ENCODE measurements at places on chromosomes 5 and 9.

DNA sequence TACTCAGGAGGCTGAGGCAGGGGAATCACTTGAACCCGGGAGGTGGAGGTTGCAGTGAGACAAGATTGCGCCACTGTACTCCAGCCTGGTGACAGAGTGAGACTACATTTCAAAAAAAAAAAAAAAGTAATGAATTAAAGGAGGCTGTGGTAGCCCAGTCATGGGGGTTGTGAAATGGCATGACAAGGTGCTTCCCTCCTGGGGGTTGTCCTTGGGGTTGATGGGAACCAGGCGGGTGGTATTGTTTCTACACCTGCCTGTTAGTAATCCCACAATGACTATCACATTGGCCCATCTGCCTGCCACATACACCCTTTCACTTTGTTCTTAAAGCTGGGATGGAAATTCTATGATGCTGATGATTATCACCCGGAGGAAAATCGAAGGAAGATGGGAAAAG is 5.6 kb downstream of the IDNK start:
- DNase-seq = no peak

GRCh38 chr5:97762483-97762882 is 579.4 kb upstream of the RIOK2 start:
- DNase-seq = no peak

GRCh38 chr5:126460977-126461376 is 37.8 kb downstream of the GRAMD2B start:
- no peak for DNase-seq

DNA sequence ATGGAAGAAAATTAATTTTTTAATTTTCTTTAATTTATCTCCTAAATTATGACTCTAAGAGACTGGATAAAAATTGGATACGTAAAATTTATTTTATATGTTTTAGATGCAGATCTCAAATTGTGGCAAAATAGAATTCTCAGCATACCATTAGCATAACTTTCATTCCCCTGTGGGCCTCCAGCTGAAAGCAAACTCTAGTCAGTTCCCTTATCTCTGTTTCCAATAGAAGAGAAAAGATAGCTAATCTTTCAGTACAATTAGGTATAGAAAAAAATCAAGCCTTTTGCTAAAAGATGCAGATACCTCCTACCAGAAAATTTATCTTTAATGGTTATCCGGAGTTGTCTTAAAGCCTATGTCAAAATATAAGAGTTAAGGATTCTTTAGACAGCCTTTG is 1530.6 kb downstream of the EFNA5 start:
- no peak for DNase-seq

DNA sequence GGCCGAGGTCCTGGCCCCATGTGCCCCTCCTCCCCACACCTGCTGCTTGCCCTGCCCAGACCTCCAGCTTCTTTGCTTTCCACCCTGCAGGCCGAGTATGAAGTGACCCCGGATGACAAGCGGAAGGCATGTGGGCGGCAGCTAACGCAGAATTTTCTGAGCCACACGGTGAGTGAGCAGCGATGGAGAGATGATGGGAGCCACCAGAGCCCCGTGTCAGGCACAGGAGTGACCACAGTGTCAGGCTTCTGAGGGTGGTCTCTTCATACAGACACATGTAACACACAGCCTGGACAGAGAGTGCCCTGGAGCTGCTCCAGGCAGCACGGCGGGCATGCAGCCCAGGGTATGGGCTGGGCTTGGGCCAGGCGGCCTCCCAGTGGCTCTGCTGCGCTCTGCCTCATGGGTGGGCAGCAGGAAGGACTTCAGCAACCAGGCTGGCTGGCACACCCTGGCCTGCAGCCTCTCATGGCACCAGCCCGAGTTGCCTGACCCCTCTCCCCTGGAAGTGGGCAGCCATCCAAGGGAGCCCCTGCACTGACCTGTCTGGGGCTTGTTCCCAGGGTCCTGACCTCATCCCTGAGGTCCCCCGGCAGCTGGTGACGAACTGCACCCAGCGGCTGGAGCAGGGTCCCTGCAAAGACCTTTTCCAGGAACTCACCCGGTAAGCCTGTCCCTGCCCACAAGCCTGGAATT is 5.8 kb downstream of the GRK6 start:
- no peak for DNase-seq

DNA sequence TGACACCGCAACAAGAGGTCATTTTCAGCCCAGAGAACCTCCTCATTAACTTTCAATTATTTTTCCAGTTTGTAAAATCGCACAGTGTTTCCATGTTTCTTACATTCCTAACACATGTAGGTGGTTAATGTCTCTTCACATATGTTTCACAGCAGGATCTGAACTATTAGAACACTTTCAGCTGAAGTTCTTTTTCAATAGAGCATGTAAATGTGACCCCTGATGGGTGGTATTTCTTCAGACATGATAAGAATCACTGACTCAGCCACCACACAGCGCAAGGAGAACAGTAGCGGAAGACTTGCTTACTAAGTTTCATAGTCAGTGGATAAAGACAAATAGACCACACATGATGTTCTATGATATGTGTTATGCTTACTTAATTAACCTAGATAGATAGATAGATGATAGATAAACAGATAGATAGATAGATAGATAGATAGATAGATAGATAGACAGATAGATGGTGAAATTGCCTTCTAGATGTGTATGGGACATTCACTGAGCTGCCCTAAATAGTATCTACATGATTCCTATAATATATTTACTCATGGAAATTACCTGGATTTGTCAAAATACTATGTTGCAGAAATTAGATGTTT is 1992.1 kb upstream of the NUDT12 start:
- DNase-seq = no peak

DNA sequence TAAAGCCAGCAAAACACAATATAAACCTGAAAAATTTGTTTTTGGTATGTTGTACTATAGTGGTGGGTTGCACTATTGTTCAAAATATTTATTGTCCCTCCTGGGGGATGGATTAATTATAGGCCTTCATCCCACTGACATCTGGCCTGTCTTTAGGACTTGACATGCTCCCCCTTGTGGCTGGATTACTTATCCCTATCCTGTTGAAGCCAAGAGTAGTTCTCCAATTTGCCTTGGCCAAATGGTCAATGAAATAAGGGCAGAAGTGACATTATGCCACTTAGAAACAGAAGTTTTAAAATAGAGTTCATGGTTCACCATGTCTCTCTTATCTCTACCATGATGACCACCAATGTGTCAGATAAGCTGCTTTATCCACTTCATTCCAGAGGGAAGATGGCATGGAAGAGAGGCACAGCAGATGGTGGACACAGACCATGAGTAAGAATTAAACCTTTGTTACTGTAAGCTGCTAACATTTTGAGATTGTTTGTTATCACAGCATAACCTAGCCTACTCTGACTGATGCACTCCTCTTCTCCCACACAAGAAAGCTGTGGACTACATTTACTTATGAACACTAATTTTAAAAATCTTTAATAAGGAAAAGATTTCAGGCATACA is 29.2 kb upstream of the ARHGEF28 start:
- DNase-seq = peak; percentile 12

- no peak for DNase-seq
These were observed 40.1 kb downstream of the TARS1 start for GRCh38 chr5:33480876-33481275.

- no peak for DNase-seq
These were observed 10.7 kb downstream of the PHYKPL start for GRCh38 chr5:178221853-178222252.

DNA sequence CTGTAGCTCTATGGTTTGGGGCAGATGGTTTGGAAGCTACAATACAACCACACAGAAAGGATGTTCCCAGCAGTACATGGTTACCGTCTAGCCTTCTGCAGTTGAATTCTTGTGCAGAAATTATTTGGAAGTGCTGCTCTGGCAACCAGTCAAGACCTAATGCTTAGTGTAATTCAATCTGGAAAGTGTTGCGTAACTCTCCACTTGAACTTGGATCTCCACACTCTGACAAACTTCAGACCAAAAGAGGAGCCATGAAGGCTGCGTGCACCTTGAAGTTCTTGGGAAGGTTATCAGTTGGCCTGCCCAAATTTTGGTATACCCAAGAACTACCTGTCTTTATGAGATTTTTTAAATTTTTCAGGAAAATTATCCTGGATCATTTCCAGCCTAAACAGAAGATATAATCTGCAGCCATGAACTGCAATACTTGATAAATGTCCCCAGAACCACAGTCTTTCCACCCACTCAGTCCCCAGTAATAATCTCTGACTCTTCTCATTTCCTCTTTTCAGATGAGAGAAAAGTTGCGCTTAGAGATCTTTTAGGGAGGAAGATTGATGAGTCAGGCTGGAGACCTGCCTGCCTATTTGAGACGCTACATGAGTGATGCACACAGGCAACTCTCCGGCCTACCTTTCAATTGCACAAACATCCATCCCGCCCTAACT is 159.9 kb downstream of the FANCC start:
- peak; percentile 34 for DNase-seq

Measured in HTR-8/SVneo (cell line).